Occipital lobe (tissue), 3 donors: ENCODE measurements at places on chromosomes 2 and 18.

- no peak for DNase-seq
These were observed 2.4 kb upstream of the TMEM185B start for GRCh38 chr2:120225549-120226065.

- DNase-seq = peak; percentile 76
These were observed 32.0 kb downstream of the YPEL5 start for GRCh38 chr2:30178618-30179434.

GRCh38 chr2:241354668-241355658 is 1.1 kb upstream of the FARP2 start:
- DNase-seq = peak; percentile 14

GRCh38 chr2:6826081-6826913 is 39.4 kb downstream of the CMPK2 start:
- DNase-seq = no peak

- no peak for DNase-seq
These were observed 13.1 kb downstream of the STARD7 start for GRCh38 chr2:96195410-96196066.

DNA sequence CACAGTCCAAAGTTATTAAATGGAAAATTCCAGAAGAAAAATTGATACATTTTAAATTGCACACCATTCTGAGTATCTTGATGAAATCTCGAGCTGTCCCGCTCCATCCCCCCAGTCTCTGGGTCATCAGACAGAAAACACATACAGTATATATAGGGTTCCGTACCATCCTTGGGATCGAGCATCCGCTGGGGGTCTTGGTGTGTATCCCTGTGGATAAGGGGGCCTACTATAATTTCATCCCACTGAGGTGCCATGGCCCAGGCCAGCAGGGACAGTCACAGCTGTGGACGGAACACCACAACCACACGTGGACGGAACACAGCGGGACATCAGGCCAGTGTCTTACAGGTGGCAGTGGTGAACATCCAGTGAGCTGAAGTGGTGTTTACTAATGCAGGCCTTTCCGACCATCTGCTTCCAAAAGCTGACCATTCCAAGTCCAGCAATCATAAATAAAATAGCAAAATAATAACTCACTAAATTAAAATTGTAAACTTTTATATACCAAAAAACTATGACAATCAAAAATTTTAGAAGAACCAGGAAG is 14.0 kb downstream of the TWIST2 start:
- no peak for DNase-seq

DNA sequence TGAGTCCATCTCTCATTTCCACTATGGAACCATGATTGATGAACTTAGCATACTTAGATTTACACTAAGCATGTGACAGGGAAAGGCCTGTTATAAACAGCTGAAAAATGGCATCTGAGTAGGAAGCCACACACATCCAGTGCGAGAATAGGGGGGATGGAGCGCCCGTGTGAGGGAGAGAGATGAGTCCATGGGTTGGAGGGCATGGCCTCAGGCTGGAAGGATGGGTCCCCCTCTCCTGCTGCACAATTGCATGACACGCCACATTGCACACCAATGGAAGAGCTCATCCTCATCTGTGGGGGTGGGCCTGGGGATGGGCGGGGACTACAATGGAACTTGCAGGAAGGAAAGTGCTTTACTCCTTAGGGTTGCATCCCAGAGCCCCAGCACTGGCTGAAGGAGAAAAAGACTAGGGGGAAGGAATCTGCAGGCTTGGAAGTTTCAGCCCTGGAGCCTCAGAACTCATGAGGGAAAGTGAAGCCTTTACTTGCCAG is 46.4 kb upstream of the CXCR4 start:
- no peak for DNase-seq

- no peak for DNase-seq
These were observed 36.5 kb downstream of the MGAT5 start for GRCh38 chr2:134290358-134290757.

GRCh38 chr2:173099271-173099670 is 23.6 kb downstream of the MAP3K20 start:
- DNase-seq = no peak

- no peak for DNase-seq
These were observed 11.0 kb downstream of the ANKRD12 start for GRCh38 chr18:9147440-9148202.

DNA sequence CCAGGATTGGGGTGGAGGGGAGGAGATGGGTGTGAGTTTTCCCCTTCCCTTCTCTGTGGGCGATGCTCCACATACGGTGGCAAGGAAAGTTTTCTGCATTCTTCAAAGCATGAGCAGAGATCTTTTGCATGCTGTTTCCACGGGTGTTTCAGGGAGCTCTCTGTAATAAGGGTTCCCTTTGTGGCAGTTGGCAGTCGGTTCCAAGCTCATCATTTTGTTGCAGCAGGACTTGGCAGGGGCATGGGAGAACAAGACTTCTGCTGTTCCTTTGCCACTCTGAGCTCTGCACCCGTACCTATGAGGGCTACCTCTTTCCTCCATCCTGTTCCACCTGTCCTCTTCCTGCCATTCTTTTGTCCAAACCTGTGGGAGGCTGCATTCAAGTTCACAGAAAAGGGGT is 71.3 kb upstream of the SPRED2 start:
- peak; percentile 7 for DNase-seq

DNA sequence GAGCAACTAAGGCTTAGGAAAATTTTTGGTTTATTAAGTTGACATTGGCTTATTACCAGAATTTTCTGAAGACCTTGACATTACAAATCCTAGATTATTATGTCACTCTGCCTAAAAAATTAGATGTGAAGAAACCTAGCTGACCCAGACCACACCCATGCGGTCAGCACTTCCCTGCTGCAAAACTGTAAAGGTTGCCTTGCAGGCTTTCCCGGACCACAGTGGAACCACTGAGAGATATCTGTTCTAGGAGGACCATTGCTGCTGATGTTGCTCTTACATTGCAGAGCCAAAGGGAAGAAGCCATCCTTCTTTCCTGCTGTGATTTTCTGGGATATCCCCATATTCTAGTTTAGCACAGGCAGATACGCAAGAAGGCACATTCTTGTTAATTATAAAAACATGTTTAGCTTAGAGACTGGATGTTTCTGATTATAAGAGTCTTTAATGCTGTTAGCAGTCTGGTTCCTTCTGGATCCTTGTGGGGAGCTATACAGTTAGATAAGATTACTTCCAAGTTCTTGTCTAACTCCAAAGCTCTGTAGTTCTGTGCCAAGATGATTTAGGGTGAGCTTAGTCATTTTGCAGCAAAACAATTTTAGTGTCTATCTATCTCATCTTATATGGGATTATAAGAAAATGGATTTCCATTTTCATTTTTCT is 70.2 kb downstream of the AOX1 start:
- no peak for DNase-seq

- no peak for DNase-seq
These were observed 461.1 kb upstream of the UBE2E3 start for GRCh38 chr2:180519276-180519675.

DNA sequence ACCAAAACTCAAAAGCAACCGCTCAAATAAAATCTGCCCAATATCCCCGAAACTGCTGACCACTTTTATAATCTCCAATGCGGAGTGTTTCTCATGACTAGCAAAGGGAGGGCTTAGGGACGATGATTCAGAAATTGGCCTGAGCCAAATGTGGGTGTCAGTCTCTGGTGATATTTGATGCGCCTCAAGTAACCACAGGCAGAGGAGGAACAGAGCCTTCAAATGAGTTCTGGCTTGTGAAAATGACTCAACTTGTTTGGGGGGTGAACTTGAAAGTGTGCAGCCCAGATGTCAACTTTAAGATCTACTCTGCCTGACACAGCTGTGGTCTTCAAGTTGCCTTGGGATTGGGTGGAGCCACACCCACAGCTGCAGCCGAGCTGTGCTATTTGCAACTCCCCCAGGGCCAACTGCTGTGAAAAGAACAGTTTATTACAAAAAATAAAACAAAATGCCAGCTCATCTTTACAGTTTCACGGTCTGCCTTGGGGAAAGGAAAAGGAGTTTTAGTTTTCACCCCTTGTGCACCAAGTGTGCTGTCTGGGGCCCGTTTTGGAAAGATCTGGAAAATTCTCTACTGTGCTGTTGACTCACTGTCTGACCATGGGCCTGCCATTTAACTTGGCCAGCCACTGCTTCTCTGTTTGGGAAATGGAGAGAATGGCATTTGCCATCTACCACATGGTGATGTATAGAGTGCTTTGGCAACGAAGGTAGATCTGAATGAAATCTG is 222.1 kb downstream of the MTX2 start:
- peak; percentile 32 for DNase-seq

DNA sequence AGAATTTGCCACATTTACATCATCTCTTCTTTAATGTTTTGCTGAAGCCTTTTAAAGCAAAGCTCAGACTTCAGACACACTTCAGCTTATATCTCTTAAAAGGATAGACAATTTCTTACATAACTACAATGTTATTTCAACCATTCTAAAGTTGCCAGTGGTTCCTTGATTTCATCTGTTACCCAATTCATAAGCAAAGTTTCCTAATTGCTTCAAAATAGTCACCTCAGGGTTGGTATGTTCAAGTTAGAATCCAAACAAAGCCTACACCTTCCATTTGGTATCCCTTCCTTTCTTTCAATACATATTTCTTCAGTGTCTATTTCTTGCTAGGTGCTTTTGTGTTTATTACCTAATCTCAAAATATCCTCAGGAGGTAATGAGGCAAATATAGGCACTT is 60.6 kb downstream of the ZNF385B start:
- no peak for DNase-seq

GRCh38 chr2:10079266-10079869 is 843 bp downstream of the CYS1 start:
- DNase-seq = peak; percentile 55

DNA sequence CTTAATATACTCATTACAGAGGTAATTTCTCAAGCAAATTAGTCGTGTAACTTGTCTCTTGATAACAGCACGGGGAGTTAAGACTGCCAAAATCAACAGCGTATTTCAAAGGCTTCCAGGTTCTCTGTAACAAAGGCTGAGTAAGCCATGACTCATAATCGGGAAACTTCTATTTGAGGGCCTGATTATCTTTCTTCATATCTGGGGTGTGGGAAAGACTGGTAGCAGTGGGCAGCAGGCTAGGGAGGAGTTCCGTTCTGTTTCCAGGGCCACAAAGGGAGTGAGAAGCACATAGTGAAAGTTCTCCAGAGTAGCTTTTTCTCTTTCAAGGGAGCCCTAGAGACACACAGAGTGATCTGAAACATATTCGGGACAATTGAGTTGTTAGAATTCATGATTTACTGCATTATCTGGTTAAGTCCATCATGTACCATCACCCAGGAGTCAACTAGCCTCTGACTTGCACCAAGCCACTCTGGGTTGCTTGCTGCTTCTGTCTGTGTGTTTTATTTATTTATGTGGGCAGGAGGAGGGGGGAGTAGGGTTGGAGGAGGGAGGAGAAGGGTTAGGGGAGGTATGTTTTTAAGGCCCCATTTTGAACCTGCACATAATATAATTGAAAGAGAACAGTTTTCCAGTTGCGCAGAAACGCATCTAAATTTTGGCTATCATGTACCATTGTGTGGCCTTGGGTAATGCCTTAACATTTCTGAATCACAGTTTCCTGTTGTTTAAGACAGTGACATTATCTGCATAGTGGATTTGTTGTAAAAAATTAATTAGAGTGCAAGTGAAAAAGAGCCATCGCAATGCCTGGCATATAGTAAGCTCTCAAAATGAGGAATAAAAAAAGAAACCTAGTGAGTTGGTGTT is 80.5 kb upstream of the ITPRID2 start:
- DNase-seq = peak; percentile 4

- DNase-seq = no peak
These were observed 35.6 kb downstream of the HDAC4 start for GRCh38 chr2:239365071-239365781.

GRCh38 chr2:204234879-204235278 is 298.3 kb downstream of the ICOS start:
- no peak for DNase-seq

DNA sequence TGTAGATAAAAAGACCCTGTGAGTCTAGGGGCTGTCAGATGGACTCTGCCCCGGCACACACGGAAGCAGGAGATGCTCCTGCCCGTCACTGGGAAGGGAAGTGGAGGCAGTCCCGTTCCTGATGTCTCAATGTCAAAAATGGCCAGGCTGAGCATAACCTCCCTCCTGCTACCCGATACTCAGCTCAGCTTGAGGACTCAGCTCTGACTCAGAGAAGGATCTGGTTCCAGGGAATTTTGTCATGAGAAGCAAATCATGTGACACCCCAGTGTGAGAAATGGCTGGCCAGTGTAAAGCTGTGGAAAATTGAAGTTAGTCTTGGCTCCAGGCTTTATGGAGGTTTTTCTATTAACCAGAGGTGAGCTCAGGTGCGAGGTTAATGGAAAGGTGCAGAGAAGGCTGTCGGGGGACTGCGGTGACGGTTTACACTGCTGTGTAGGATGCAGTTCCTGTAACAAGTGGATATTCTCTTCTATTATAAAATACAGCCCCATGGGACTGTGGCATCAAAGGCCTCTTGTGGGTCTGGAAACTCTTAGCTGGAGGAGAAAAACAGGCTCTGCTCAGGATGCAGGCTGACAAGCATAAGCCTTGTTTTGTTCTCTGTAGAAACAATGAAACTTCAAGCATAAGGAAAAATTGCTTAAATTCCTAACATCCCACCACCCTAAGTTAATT is 24.7 kb upstream of the AGAP1 start:
- DNase-seq = no peak

GRCh38 chr2:31109633-31110192 is 28.5 kb downstream of the GALNT14 start:
- DNase-seq = no peak

GRCh38 chr2:11571170-11571569 is 37.3 kb downstream of the GREB1 start:
- DNase-seq = no peak

DNA sequence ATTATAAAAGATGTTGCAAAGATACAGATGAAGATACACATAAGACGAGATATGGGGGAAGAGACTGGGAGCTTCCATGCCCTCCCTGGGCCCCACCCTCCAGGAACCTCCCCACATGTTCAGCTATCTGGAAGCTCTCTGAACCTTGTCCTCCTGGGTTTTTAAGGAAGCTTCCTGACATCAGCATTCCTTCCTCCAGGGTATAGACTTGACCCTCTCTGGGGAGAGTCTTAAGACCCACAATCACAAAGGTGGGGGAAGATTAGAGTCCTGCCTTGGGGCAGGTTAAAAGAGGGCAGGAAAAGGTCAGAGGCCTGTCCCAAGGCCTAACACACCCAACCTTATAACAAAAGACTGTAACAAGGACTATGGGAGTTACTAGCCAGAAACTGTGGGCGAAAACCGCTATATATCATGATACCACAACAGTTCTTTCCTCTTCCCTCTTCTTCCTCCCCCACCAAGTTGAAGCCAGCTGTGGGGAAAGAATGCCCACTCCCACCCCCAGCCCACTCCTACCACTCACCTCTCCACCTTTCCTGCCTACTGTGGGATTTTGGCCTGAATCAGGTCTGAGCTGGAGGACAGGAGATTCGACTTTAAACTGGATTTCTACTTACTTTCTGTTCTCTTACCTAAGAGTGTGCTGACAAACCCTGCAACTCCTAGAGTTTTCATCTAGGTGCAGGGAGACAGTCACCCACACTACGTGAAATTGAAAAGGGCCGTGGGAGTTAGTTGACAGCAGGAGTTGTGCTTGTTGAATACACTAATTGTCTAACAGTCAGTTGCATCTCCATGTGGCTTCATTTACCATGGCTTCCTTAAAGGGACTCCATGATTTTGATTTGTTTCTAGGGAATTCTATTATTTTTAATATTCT is 105.0 kb downstream of the LAMA3 start:
- DNase-seq = no peak

- DNase-seq = no peak
These were observed 1.1 kb upstream of the PREB start for GRCh38 chr2:27135478-27135955.

GRCh38 chr18:28715206-28715605 is 538.3 kb upstream of the CDH2 start:
- no peak for DNase-seq
